ENCODE measurements at places on chromosomes 12 and 14.

- DNase-seq = no peak
These were observed 57.4 kb downstream of the DAAM1 start for GRCh38 chr14:59245809-59246295.

- DNase-seq = no peak
These were observed 6.2 kb upstream of the KIF26A start for GRCh38 chr14:104131968-104132732.

- DNase-seq = no peak
These were observed 84.8 kb downstream of the STON2 start for GRCh38 chr14:81315341-81315740.

DNA sequence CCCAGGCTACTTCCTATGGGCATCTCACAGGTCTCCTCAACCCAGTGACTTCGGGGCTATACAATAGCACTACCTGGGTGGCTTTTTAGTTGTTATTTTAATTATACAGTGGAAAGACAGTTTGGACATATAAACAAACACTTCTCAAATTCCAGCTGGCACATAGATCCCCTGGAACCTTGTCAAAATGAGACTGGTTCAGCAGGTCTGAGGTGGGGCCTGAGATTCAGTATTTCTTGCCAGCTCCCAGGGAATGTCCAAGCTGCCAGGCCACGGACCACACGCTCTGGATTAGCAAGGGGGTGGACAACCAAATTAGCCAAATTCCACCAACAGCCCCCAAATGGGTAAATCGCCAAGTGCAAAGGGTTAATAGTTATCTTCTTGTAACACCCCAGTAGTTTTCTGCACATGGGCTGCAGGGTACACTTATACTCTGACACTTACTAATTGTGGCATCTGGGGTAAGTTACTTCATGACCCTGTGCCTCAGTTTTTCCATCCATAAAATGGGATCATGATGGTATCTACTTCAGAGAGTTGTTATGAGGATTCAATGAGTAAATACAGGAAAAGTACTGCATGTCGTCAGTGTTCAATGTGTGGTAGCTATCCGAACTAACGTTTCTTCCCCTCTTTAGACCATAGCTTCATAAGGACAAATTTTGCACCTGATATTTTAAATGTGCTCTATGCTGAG is 789.4 kb upstream of the TBX3 start:
- DNase-seq = no peak

DNA sequence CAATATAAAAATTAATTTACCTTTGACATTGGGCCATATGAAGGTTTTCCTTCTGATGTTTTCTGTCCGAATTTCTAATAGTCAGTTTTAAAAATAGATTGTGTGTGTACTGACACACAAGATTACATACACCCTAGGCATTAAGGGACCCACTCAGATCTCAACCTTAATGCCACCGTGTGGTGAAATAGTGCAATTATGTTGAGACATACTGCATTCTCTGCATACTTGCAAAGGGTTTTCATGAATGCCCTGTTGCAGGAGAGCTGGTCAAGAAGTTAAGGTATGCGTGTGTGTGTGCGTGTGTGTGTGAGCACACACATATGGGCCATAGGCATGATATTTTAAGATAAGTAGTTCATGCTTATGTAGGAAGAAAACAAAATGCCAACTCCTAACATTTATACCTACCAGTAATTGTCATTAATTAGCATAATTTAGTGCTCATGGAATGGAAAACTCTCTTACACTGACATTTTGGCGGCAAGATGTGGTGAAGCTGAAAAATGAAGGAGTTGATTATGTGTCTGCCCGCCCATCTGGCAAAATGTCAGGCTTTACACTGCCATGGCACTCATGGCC is 58.8 kb downstream of the PIK3C2G start:
- DNase-seq = peak; percentile 84

DNA sequence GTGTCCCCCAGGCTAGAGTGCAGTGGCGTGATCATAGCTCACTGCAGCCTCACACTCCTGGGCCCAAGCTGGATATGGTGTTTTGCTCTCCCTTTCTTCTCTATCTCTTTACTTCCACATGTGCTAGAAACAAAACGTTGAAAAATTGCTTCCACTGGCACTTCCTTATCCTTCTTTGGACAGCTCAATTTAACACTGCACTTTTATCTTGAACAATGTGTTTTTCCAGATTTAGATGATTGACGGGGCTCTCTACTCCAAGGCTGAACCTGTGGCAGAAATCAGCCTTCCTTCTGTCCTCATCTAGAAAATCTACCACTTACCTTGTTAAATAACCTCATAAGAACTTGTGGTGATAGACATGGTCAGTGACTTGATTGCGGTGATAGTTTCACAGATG is 165.1 kb downstream of the DAD1 start:
- no peak for DNase-seq

GRCh38 chr12:115440438-115440837 is 756.5 kb upstream of the TBX3 start:
- DNase-seq = peak; percentile 69

DNA sequence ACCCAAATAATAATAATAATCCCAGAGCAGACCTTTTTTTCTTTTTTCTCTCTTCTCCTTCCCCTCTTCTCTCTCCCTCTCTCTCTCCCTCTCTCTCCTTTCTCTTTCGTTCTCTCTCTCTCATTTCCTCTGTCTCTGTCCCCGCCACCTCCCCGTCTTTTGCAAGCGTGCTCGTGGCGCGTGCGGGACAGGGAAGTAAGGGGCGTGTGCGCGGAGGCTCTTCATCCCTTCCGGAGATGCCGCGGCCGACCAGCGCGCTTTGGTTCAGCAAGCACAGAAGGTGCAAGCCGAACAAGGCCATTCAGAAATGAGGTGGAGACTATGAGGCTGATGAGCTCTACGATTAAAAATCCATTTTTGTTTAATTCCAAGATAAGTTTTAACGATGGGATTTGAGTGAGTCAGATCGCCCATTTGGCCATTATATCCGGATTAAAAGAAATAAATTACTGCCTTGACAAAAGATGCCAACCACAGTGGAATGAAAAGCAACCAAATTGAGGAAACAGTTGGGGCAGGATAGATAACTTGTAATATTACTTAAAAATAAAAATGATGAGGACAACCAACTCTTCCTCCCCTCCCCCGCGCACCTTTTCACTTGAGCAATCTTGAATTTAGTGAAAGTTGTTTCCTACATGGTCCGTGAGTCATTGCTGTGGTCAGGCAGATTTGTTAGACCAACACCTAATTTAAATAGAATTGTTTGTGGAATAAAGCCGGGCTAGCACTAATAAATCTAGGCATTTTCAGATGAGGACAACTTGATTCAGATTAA is 1.2 kb upstream of the AMIGO2 start:
- DNase-seq = no peak

GRCh38 chr14:106436310-106436905 is 910.0 kb downstream of the TMEM121 start:
- no peak for DNase-seq

DNA sequence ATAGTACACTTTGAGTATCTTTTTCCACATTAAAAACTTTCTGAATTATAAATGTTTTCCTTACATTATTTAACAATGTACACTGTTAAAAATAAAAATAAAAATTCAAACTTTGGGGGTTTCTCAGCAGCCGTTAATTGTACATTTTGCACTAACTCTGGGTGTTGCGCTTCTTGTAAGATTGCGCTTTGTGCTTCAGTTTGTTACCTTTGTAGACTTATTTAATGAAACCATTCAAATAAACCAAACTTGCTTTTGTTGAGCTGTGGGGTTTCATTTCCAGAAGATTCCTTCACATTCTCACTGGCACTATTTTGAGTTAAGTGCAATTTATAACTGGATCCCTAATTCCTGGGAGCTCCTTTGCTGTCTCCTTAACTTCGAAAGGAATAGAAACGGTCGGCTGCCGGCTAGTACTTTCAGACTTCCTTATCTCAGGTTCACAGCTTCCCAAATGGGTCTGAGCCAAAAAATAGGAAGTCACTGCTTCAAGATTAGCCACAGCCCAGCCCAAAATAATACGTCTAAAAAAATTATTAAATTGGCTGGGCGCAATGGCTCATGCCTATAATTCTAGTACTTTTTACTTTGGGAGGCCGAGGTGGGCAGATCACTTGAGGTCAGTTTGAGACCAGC is 38.2 kb downstream of the RAD52 start:
- DNase-seq = no peak

DNA sequence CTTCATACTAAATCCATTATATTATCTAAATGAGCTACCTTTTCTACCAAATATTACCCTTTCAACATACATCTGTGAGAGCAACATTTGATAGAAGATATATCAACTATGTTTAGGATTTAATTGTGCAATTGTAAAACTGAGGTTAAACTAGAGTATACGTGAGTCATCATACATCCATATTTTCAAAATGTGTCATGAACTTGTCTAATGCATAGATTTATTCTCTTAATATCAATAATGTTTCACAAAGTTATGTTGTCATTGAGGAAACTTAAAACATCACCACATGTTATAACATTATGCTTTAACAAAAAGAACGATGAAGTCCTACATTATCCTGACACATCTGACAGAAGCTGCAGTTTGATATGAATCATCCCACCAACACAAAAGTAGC is 645.5 kb upstream of the NOVA1 start:
- DNase-seq = no peak

DNA sequence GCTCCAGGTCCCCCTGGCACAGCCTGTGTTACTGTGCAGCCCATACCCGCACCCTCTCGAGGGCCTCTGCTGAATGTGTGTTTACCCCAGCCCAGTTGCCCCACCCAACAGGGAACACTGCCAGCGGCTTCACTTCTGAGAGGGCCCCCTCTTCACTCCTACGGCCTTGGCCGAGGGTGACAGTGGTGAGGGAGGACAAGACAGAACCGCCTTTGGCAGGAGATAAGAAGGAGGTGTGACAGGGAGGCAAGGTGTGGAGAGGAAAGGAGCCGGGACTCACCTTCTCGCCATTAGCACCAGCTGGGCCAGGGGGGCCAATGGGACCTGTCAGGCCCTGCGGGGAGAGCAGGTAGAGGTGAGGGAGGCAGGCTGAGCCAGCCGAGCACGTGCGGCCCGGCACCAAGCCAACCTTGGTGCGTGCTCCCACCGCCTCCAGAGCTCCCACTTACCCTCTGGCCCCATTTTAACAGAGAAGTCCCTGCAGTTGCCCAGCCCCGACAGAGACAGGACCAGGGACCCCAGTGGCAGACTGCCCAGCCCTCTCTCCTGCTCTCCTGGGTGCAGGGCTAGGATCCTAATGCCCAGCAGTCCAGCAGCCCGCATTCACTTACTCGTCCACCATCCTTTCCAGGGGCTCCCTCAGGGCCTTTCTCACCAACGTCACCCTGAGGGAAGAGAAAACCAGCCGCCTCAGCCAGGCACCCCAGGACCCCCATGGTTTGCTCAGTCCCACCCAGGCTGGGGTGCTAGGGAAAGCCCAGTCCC is 18.3 kb downstream of the TMEM106C start:
- DNase-seq = no peak

GRCh38 chr14:32023540-32023939 is 53.6 kb upstream of the ARHGAP5 start:
- DNase-seq = peak; percentile 6

All from adipocyte (in vitro differentiated cells).